Stimulated activated CD4-positive, alpha-beta T cell treated with anti-CD3 and anti-CD28 coated beads, Interleukin-1b, Interleukin-23, amount 100 ng/mL, for 1 hour (primary cell): ENCODE measurements at places on chromosomes 4 and X.

- no peak for DNase-seq
Observed at GRCh38 chrX:63922221-63922620, 137.2 kb upstream of the ARHGEF9 start.

GRCh38 chr4:105147016-105147552 lies 408 bp downstream of the TET2 start:
- no peak for DNase-seq

DNA sequence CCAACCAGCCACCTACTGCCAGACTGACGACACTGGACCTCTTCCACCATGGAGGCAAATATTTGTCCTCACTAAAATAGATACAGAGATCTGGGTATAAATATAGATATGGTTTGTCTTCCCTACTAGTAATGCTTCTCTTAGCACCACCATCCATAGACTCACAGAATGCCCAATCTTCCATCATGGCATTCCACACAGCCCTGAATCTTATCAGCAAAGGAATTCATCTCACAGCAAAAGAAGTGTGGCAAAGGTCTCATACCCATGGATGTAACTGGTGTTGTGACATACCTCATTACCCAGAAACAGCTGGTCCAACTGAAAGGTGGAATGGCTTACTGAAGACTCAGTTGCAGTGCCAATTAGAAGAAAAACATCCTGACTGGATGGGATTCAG lies 47.2 kb upstream of the HS6ST2 start:
- no peak for DNase-seq

DNA sequence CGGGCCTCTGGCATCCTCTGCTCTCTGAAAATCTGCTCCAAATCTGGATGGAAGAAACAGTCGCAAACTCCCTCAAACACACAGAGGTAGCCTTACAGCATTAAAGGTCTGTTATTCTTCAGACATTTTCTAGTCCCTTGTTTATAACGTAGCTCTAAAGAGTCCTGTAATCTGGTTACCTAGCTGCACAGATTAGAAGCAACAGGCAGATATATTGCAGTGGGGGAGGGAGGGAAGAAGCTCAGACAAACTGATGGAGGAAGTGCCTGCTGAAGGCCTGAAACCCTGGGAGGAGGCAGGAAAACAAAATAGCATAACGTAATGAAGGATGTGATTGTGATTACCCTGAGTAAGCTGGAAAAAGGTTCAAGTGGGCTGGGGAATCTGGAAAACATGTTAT lies 39.4 kb downstream of the ZCCHC12 start:
- DNase-seq: no peak
